ENCODE measurements at places on chromosomes 3 and 15. TPM values are rescaled to one million over a fixed set of nuclear protein-coding genes. Genes with fewer than 3 reads are reported as not detected.

The LIPC gene
- total RNA-seq = 0.14 TPM

The CCDC9B gene
- 29.2 TPM for total RNA-seq

The CCDC33 gene
- total RNA-seq = not detected

The CADPS gene
- 2.2 TPM for total RNA-seq

GRCh38 chr3:105368566-105369499, 2.1 kb downstream of the ALCAM start:
- DNase-seq = peak; percentile 81

DNA sequence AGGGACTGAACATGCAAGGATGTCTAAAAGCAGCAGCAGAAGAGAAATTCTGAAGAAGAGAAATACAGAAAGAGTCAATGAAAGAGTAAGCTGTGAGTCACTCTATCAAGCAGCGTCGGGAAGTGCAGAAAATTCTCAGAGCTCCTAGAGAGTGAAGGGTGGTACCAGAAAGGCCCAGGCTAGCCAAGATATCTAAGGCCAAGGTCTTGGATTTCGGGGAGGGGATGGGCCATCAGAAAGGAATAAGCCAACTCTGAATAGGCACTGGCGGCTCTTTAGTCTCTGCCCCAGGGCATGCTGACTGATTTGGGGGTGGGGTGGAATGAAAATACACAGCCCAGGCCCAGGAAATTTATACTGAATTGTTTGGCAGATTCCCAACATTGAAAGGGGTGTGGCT, 70.8 kb downstream of the GPR156 start:
- DNase-seq = no peak
